ENCODE measurements at places on chromosomes 7 and 10.

- no peak for DNase-seq
These were observed 390.3 kb upstream of the MBL2 start for GRCh38 chr10:53162856-53163255.

DNA sequence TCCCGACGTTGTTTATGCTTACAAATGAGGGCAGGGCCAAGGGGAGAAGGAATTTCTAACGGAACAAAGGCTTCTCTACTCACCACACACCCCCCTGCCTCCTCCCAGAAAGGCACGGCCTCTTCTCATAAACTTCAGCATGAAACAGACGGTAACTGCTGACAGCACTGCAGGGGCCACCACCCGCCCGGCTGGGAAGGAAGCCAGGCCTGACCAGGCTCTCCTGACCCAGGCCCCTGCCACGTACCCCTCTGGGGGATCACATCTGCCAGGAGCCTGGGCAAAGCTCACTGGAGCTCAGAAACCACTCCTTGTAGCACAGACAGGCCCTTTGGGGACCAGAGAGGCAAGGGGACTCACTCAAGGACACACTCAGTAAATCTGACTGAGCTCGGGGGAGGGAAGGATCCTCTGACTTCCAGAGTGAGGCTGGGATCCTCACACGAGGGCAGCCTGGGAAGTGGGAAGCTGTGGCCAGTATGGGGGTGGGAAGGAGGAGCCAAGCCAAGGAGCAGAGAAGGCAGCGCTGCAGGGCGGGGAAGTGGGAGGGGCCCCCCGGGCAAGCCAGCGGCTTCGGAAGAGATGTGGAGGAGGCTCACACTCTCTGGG, 46.1 kb downstream of the ZCCHC24 start:
- no peak for DNase-seq

- no peak for DNase-seq
These were observed 60.6 kb upstream of the MSMB start for GRCh38 chr10:46106410-46107255.

DNA sequence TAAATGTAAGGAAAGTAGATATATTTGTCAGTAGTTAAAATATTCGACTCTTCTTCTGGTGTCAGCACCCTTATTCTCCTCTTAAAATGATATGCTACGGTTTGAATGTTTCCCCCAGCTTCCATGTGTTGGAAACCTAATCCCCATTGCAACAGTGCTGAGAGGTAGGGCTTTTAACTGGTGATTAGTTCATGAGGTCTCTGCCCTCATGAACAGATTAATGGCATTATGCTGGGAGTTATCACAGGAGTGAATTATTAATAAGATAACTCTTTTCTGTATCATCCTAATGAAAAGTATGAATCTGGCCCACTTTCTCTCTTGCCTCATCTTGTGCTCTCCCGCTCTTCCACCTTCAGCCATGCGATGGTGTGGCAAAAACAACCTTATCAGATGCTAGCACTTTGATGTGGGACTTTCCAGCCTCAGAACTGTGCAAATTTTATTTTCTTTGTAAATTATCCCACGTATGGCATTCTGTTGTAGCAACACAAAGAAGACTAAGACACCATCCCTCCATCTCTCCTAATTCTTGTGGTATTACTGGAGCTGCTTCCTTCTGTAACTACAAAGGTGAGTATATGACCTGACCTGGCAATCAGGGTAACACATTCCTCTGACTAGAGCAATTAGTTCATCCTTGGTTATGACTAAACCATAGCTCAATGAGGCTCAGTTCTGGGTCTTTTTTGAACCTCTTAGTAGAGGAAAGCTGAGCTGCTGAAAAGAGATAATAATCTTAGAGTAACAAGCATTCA, 171.1 kb upstream of the TMEM196 start:
- DNase-seq = no peak

GRCh38 chr10:43195557-43195956, 57.3 kb downstream of the CSGALNACT2 start:
- no peak for DNase-seq

- DNase-seq = no peak
These were observed 147.2 kb downstream of the JAZF1 start for GRCh38 chr7:28033386-28033785.

DNA sequence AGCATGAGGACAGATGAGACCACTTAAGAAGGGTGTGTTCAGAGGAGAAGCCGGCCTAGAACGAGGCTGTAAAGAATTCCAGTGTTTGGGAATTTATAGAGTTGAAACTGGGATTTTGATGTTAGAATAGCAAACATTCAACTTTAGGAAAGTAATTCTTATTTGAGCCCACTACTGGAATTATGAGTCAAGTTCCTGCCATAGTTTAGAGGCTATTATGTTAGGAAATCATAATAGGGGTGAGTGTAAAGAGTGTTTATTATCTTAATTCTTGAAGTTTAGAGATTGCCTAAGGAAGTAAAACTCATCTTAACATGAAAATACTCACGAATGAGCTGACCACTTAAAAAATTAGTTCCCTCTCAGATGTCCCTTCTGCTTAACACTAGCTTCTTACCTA, 2.1 kb downstream of the CBLL1 start:
- DNase-seq = no peak

GRCh38 chr7:6453734-6454133, 6.0 kb upstream of the DAGLB start:
- no peak for DNase-seq

- no peak for DNase-seq
These were observed 111.9 kb downstream of the GRID1 start for GRCh38 chr10:86254526-86255174.

GRCh38 chr7:29319719-29320521, 125.3 kb downstream of the CHN2 start:
- DNase-seq = no peak

DNA sequence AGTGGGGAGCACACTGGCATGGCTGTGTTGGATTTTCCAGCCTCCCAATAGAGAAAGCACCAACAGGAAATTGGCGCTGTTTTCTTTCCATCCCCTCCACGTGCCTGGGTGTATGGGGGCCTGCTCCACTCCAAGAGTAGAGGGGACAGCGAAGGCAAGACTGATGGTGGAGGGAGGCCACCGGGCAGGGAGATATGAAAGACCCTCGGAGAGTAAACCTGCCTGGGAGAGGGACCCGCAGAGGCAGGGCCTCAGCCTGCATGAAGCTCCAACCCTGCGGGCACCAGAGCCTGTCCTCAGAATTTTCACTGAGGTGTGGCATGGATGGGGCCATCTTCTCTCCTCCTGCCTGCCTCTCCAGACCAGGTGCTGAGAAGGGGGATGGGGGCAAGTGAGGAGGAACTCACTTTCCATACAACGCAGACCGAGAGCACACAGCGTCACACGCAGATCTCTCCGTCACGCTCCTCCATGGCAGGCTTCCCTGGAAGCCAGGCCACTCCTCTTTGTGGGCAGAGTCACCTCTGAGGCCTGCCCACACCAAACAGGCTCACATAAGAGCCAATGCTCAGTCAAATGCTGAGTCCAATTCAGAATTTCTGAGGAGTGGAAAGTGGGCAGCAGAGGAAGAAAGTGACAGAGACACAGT, 18.8 kb downstream of the ANXA11 start:
- DNase-seq = no peak

DNA sequence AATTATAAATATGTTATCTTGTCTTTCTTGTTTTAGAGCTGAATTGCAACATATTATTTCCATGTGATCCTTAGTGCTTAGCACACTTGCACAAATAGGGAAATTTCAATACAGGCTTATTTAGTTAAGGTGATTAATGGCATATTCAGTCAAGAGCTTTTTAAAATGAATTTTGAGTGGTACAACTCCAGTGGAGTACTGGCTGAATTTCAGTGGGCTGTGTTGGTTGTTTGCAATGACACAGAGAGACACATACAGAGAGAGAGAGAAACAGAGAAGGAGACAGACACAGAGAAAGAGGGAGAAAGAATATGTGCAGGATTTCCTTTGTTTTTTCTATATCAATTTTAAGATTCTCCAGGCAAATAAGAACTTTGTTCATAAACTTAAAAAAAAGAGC, 766.9 kb downstream of the DNAJB9 start:
- DNase-seq = no peak

DNA sequence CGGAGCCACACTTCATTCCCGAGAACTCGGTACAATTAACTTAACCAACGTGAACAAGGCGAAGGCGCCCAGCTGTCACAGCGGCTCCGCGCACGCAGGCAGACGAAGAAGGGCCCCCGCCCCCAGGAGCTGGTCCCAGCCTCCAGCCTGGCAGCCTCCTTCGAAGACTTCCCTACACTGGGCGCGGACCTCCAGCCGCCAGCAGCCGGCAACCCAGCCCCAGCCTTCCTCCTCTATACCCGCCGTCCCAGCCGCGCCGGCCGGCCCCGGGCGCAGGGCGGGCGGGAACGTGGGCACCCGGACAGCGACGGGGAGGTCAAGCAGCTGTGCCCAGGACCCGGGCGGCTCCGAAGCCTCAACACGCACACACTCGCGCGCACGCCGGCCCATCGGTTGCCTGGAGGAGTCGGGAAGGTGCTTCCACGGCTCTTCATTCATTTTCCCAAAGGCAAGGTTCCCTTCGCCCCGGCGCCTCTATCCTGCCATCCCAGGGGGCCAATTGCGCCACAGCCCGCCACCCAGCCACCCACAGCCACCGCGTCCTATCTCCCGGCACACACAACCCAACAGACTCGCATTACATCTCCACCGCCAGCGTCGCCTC, 1.6 kb downstream of the CHST15 start:
- DNase-seq = no peak

- no peak for DNase-seq
These were observed 513.4 kb upstream of the GRM3 start for GRCh38 chr7:86130268-86130667.

DNA sequence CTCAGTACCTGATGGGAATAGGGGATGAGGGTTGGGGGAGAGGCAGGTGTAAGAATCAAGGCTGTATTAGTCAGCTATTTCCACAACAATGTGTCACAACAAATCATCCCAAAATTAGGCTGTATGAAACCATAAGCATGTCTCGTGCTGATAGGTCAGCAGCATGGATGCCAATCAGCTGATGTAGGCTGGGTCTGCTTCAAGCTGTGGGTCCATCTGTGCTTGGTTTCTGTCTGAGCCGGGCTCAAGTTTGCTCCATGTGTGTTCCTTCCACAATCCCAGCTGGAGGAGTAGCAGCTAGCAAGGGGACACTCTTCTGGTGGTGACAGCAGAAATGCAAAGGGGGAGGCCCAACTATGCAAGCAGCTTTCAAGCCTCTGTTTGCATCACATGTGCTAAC, 97.9 kb upstream of the ZNF746 start:
- no peak for DNase-seq

- no peak for DNase-seq
These were observed 71.5 kb downstream of the GPR85 start for GRCh38 chr7:113015034-113015645.

DNA sequence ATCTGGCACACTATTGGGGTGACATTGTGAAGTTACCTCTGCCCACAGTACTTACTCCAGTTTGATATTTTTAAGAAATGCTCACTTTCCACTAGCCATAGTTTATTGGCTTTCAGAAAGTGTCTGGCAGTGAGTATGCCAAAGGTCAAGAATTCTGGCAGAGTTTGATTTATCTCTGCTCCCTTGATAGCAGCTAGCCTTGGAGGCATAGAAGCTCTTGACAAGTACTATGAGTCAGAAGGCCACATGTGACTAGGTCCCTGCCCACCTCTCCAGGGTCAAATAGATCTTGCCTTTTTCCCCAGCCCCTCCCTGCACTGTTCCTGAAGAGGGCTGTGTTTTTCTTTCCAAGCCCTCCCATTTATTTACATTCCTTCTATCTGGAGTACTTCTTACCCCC, 202.2 kb downstream of the AUTS2 start:
- no peak for DNase-seq

DNA sequence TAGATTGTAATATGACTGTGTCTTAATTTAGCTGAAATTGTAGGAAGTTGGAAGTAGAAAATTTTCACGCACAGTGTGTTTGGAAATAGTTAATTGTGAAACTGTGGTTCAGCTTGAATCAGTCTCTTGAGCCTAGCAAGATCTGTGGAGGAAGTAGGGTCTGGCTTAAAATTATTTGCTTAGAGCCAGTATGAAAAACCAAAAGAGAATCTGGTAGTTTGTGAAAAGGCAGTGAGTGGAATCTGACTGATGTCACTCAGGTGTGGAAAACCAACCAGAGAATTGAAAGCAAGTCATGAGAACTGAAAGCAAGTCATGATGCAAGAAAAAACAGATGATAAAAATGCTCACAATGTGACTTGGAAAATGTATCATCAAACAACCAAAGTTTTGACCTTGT, 11.5 kb downstream of the LIPJ start:
- DNase-seq = no peak
